ENCODE measurements at places on chromosomes 1 and 21. TPM values are rescaled to one million over a fixed set of nuclear protein-coding genes. Genes with fewer than 3 reads are reported as not detected.

TSPAN2 gene
- total RNA-seq, result 0.87 TPM

S100A9 gene
- 1.2 TPM for total RNA-seq

LIPI gene
- total RNA-seq, result not detected

PTTG1IP gene
- total RNA-seq, result 291 TPM

TCEA3 gene
- 0.22 TPM for total RNA-seq

Measured in lung microvascular endothelial cell (primary cell).